ENCODE measurements at places on chromosomes 7 and 10.

- no peak for DNase-seq
Measured at GRCh38 chr7:143360788-143361551, 1.5 kb downstream of the FAM131B start.

GRCh38 chr7:50962962-50963374 is 180.3 kb upstream of the GRB10 start:
- peak; percentile 87 for DNase-seq

DNA sequence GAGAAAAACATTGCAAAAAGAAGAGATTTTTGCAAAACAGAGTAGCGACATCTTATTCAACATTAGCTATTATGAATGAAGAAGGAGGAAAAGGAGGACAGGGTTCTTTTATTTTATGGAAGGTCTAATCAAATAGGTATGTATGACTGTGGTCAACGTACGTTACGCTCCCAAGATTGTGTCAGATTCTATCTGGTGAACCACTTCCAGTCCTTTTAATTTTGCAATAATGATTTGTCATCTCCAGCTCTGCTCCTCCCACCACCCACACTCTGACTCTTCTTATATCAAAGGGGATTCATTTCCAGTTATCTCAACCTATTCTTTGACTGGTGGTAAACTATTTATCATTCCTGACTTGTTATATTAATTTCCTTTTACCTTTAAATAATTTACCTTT is 259.9 kb downstream of the CACNA2D1 start:
- no peak for DNase-seq

DNA sequence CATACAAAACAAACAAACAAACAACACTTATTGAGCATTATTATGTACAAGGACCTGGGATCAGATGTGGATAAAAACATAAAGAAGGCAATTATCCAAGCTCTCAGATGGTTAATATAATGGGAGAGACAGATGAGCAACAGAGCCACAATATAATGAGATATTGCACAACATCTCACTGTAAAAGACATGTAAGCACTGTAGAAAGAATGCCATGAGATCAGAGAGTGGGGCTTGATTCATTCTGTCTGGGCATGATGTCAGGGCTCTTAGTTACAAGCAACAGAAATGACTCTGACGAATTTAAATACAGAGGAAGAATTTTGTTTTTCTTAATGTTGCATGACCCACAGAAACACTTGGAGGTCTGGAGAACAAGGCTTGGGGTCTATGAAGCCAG is 164.7 kb upstream of the PLXDC2 start:
- no peak for DNase-seq

DNA sequence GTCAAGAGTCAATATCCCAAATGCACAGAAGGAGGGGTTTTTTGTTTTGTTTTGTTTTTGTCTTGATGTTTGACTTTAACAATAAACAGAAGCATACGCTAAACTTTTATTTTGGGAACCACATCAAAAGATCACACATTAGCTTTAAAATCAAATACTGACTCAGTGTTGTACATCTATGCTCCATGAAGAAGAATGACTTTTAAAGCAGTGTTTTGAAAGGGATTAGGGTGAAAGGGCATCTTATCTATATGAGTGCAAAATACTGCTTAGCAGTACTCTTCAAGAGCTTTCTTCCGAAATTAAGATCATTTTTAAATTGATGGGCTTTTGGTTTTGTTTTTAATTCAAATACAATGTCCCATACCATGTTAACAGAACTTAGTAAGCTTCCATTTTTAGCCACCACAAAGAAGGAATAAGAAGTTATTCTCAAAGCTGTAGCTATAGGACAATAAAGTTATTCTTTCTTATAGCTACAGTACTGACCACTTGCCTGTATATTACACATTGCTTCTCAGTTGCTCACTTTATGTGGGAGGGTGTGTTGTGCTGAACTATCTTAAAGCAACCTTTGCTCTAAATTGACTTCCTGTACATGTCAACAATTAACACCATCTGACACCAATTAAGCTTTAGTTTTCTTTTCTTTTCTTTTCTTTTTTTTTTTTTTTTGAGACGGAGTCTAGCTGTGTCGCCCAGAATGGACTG is 144.3 kb upstream of the KAT6B start:
- DNase-seq, result no peak

DNA sequence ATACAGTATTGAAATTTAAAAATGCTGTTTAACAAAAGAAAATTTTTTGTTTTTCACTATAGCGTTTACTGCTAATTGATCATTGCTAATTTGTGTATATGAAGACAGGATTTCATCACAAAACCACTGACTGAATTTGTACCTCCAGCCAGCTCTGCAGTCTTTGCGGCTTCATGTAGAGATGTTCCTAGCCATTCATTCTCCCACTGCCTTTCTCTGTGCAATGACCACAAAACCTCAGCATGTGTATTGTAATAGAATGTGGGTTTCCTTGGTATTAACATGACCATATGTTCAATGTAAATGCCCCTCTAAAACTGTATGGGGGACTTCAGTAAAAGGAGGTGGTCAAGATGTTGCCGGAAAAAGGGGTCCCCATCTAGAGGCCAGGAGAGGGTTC is 81.1 kb upstream of the STEAP1B start:
- DNase-seq, result no peak

DNA sequence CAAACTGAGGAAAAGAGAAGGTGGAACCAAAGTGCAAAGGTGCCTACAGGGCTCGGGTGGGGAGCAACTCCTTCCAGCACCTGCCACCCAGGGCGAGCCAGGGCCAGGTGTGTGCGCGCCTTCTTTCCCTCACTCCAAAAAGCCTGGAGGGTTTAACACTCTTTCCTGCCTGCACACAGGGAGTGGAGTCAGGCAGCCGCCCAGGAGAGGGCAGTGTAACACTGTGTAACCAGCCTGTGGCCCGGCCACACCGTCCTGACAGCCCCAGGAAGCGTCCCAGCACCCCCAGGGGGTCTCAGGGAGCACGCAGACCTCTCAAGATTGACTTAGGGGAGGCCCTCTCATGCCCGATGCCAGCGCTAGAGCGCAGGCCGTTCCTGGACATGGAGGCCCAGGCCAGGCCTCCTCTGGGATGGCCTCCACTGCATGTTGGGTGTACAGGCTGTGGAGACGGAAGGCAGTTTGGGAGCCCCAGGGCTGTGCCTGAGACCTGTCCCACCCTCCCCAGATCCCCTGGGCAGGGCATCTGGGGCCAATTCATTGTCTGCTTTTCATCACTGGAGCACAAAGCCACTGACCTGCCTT is 13.4 kb downstream of the BRI3 start:
- no peak for DNase-seq

- DNase-seq, result no peak
Measured at GRCh38 chr10:62083412-62084267, 182.1 kb downstream of the ARID5B start.

All from cardiac septum (tissue), 1 donor.